ENCODE measurements at places on chromosomes 6 and 20. TPM values are rescaled to one million over a fixed set of nuclear protein-coding genes. Genes with fewer than 3 reads are reported as not detected.

NUP43 gene
- polyA plus RNA-seq: 10.1 TPM

HTR1B gene
- 0.43 TPM for polyA plus RNA-seq

SPATS1 gene
- not detected for polyA plus RNA-seq

TGM3 gene
- polyA plus RNA-seq: not detected

MYB gene
- polyA plus RNA-seq: 0.13 TPM

COL9A3 gene
- polyA plus RNA-seq: 14.4 TPM

PDE10A gene
- polyA plus RNA-seq: not detected

FAM162B gene
- not detected for polyA plus RNA-seq

CRISP2 gene
- not detected for polyA plus RNA-seq
